Pulmonary artery endothelial cell (primary cell): ENCODE measurements at places on chromosomes 16 and 17.

- no peak for DNase-seq
Measured at GRCh38 chr17:51819341-51820219, 338.9 kb downstream of the CA10 start.

DNA sequence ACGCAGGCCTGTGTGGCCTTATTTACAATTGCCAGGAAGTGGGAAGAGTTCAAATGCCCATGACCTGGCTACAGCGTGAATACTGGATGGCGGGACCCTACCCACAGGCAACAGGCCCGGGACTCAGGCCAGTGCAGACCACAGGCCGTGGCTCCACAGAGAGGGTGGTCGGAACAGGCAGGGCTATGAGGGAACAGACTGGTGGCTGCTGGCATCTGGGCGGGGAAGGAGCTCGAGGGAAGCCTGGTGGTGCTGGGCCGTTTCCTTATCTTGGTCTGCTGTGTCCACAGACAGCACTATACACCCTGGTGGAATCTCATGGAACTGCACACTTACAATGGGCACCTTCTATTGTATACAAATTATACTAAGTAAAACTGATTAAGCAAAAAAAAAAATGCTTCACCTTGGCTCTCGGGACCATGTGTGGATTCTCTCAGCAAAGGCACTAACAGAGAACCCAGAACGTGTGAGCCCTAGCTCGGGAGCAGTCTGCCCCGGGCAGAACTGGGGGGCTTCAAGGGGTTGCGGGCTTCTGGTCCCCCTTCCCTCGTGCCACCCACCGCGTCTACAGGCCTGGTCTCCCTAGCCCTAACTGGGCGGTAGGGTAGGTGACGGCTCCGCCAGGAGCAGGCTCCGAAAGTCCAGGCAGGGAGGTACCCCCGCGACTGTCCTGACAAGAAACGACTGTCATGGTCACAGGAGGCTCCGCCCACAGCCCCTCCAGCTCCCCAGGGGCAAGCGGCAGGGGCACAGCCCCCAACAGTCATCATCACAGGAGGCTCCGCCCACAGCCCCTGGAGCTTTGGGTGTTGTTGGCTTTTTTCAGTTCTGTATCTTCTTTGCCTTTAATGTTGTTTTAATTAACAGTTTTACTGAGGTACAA lies 21.8 kb downstream of the CEP131 start:
- DNase-seq = peak; percentile 49

DNA sequence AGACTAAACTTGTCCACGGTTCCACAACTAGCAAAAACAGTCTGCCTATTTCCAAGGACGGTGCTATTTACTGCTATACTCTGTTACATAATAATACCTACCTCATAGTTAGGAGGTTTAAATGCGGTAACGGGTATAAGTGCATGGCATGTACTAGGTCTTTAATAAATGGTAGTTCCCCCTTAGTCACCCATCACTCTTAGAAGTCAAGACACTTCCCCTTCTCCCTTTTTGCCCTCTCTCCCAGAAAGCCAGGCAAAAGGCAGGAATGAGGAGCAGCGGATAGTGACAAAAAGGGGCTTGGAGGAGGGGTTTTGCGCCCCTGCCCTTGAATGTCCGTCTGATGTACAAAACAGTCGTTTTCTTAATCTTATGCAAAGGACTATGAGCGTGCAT lies 1.1 kb upstream of the LSM12 start:
- DNase-seq = no peak

- no peak for DNase-seq
Measured at GRCh38 chr17:43905400-43905984, 1.8 kb downstream of the MPP2 start.

GRCh38 chr17:35943537-35943936 lies at the start of gene LYZL6:
TSS of gene LYZL6 (minus strand) at chr17:35943713. CDS start at chr17:35939356, 4,357 bp downstream.
- DNase-seq = no peak

DNA sequence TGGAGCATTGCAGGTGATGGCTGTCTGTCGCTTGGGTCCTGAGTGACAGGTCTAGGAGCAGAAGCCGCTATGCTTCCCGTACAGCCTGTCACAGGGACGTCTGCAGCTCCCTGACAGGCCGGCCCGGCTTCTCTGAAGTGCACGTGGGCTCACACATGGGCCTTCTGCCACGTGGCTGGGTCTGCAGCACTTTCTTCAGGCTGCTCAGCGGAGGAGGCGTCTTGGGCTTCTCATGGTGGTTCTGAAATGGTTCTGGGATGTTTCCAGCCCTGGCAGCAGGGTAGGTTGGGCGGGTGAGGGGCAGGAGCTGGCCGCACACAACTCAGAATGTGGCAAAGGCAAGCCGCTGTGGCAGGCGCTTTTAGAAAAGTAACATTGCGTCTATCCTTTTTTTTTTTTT lies 80.3 kb upstream of the ZNF750 start:
- no peak for DNase-seq

GRCh38 chr16:70705056-70705455 lies 19.2 kb upstream of the MTSS2 start:
- no peak for DNase-seq

GRCh38 chr17:49634485-49634860 lies 43.4 kb downstream of the SPOP start:
- no peak for DNase-seq

DNA sequence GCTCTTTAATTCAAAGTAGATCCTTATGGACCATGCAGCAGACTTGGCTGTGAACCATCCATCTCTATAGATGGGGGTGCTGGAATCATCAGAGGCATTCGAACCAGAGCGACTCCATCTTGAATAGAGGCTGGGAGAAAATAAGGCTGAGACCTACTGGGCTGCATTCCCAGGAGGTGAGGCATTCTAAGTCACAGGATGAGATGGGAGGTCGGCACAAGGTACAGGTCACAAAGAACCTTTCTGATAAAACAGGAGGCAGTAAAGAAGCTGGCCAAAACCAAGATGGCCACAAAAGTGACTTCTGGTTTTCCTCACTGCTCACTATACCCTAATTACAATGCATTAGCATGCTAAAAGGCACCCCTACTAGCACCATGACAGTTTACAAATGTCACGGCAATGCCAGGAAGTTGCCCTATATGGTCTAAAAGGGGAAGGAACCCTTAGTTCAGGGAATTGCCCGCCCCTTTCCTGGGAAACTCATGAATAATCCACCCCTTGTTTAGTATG lies 89.2 kb upstream of the BRD7 start:
- DNase-seq = no peak

DNA sequence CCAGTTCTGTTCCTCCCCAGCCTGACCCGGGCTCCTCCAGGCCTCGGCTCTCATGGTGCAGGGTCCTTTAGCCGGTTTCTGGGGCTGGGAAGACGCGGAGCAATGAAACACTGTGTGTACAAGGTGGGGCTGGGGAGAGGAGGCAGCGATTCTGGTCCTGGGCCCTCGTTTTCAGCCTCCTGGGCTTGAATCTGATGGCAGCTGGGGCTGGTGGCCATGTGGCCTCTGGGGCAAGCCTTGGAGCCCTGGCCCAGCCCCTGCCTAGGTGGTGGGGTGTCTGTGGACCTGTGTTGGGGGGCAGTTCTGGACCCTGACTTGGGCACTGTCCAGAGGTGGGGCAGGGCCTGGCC lies 4.1 kb downstream of the FOXJ1 start:
- DNase-seq = no peak
